Muscle of back (tissue), 13 donors: ENCODE measurements at places on chromosomes 7 and 10. TPM values are rescaled to one million over a fixed set of nuclear protein-coding genes. Genes with fewer than 3 reads are reported as not detected.

- no peak for DNase-seq
These were observed 394.7 kb downstream of the PTPRN2 start for GRCh38 chr7:158192956-158193355.

TDRD1 gene
- polyA plus RNA-seq: 0.11 TPM

DNA sequence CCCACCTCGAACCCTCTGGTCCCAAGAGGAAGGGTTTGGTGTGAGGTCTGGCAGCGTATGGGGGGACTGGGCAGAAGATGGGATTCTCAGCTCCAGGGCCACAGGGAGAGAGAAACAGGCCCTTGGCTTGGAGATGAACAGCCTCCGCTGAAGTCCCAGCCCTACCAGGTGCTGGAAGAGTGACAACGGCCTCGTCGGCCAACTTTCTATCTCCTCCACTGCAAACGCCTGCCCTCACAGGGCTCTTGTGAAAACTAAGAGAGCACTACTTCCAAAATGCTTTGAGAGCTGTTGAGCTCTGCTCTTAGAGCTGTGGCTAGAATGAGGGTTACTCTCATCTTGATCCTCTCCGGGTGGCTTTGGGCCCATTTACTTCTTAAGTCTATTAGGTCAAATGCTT is 63.5 kb downstream of the AFAP1L2 start:
- no peak for DNase-seq

GRCh38 chr10:76968483-76968882 is 669.1 kb downstream of the KCNMA1 start:
- no peak for DNase-seq

GRCh38 chr10:112557197-112557596 is 110.2 kb downstream of the VTI1A start:
- DNase-seq: no peak

DNA sequence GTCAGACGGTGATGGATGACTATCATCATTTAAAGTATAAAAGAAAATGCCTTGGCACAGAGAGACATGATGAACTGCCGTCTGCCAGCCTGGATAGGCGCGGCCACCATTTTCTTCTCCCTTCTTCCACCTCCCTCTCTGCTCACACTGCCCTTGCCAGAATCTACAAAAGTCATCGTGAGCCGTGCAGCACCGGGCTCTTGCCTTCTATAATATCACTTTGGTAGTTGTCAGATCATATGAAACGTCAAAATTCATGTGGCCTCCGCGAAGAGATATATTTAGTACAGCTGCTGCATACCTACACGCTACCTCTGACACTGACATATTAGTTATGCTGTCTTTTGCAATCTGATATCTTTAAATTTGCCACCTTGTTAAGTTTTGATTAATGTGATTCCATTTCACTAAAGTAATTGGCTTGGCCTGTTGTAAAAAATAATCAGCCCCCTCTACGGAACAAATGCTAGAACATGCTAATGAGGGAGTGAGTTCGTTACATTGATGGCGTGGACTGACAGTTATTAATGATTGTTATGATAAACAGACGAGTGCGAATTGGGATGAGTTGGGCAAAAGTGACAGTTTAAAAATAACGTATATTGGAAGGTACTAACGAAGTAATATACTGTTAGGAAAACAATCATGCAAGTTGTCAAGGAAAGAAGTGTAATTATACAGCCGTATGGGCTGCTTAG is 214.9 kb downstream of the LRMDA start:
- DNase-seq: no peak

UNC5B gene
- polyA plus RNA-seq: 13.3 TPM
